Activated T-helper 2 cell treated with anti-CD3 and anti-CD28 coated beads, Interferon-gamma antibody, Interleukin-2, Interleukin-4, amounts not matched to agents 10 μg/mL and 5 μg/mL and 100 μg/mL, durations not matched to agents 14 hours and 24 hours and 36 hours (primary cell): ENCODE measurements at places on chromosomes 16 and 17.

DNA sequence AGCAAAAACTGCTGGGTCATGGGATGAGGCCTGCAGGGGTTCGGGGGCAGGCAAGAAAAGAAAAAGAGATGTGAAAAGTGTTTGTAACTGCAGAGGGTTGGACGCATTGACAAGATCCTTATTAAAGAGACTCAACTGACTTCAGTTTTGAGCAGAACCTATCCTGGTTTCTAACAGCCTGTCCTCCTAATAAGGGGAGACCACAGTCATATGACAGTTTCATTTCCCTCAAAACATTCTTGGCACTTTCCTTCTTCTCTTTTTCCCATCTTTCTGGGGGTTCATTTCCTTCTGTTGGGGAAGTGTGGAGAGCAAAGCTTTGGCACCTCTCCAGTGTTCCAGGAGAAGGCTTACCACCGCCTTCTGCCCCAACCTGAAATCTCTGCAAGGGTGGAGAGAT is 118.5 kb downstream of the MAF start:
- no peak for DNase-seq

- no peak for DNase-seq
Measured at GRCh38 chr17:18041776-18042175, 2.6 kb downstream of the GID4 start.

DNA sequence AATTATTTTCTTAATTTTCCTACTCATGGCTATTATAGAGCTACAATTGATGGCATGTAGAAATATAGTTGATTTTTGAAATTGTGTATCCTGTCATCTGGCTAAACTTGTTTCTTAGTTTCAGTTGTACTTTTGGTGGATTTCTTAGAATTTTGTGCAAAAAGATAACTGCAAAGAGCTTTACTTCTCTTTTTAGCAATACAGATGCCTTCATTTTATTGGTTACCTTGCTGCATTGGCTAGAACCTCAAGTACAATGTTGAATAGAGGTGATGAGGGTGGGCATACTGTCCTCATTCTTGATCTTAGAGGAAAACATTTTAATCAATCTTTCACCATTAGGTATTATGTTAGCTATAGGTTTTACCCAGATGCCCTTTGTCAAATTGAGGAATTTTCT is 67.9 kb downstream of the METRNL start:
- no peak for DNase-seq

- DNase-seq: no peak
Measured at GRCh38 chr17:2151358-2152033, 96.6 kb downstream of the HIC1 start.

DNA sequence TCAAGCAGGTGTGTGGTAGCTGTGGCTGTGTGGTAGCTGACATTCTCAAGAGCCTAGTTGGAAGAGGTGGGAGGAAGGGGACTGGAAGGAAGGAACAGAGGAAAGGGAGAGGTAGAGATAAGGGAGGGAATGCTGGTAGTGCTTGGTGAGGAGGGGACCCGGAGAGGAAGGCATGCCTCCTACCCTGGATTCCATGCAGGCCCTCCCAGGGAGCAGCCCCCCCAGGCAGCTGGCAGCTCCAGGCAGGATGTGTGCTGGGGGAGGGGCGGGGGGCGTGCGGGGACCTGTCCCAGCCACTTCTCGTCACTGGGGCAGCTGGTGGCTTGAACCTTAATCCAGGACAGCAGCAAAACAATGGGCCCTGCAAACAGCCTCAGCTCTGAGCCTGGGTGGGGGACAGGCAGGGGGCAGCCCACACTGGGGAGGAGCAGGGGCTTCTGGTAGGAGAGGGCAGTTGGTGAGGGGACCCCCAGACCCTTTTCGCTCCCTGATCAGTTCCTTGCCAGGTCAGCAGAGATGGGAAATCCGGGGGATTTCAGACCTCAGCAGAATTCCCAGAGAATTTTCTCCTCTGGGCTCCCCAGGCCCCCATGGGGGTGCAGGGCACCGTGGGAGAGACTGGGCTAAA is 27.1 kb downstream of the ARHGAP23 start:
- no peak for DNase-seq

- no peak for DNase-seq
Measured at GRCh38 chr17:72852277-72852938, 240.1 kb downstream of the SLC39A11 start.

DNA sequence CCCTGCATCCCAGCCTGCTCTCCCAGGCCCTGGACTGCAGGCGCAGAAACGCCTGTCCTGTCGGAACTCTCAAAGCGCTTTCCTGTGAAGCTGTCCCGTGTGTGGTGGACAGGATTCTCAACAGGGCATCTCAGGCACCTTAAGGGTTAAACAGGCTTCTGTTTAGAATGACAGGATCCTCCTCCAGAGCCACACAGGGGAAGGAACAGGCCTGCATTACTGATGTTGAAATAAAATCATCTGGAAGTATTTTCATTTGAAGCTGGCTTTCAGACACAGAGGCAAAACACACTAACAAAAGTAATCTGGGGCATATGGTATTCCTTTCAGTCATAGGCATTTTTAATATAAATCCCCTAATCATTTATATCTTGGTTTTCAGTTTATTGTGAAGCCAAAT is 7.4 kb downstream of the HS3ST3A1 start:
- DNase-seq: no peak

DNA sequence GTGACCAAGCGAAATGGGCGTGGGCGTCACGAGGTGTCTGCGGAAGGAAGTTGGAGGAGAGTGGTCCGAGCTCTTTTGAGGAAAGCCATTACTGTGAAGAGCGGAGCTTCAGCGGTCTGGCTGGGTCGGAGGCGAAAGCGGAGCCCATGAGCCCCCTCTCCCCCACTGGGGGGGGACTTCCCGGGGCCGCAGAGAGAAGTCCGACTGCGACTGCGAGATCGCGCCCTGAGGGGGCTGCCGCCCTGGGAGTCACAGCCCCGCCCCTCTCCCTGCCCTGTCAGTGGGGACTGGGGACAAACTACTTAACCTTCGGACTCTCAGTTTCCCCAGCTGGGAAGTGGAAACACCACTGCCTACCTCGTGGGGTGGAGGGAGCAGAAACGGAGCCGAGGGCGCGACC is 20.0 kb upstream of the ARL4D start:
- DNase-seq: no peak

DNA sequence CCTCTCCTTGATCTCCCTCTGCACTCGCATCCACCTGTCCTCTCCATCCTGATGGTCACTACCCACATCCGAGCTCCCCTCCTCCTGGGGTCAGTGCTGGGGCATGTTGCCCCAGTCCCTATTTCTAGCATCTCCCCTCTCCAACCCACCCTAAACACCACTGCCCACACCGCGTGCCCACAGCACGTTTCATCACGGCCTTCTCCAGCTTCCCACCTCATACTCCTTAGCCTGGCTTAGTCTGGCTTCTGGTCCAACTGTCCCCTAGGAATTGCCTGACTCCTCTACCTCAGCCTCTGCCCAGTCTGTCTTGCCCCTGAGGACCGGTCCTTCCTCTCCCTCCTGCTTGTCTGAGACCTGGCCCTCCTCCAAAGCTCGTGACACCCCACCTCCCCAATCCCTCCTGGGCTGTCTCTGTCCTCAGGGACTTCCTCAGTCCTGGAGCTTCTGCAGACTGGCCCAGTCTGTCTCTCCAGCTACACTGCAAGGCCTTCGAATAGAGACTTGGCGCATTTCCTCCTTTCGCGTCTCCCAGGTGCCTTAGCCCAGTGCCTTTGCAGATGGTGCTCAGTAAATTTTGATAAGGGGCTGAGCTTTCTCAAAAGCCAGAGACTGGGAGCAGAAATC is 4.9 kb downstream of the ALOX15 start:
- DNase-seq: no peak

GRCh38 chr16:4709481-4709880 is 16.1 kb downstream of the NUDT16L1 start:
- no peak for DNase-seq

DNA sequence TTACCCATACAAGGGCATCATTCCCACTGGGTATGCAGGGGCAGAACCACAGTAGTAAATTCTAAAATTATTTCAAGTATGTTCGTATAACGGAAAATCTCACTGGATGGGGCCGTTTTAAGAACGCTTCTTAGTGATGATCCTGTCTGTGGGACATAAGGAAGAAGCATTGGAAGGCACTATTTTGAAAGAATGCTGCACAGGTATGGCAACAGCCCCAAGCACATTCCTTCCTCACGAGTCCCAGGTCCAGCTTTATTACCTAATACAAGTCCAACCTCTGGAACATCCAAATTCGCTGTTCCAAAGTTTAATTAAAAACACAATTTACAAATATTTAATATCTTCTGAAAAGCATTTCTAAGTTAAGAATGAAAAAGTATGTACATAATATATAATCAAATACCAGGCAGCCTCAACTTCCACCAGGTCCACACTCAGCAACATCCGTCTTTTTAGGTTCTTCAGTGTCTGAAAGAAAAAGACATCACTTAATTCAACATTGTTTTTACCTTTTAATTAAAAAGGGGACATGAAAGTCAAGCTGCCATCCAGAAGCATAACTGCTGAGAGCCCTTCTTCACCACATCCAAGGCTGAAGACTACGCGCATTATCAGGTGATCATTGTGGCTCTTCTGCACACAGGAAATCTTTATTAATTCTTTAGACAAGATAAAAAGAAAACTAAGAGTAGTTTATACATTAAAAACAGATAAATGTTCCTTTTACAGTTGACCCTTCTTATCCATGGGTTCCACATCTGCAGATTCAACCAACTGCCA is 49.8 kb downstream of the BRD7 start:
- DNase-seq: no peak

GRCh38 chr16:86363057-86363490 is 147.3 kb upstream of the FOXF1 start:
- DNase-seq: no peak

- DNase-seq: no peak
Measured at GRCh38 chr17:57953219-57953618, 2.0 kb downstream of the CUEDC1 start.

DNA sequence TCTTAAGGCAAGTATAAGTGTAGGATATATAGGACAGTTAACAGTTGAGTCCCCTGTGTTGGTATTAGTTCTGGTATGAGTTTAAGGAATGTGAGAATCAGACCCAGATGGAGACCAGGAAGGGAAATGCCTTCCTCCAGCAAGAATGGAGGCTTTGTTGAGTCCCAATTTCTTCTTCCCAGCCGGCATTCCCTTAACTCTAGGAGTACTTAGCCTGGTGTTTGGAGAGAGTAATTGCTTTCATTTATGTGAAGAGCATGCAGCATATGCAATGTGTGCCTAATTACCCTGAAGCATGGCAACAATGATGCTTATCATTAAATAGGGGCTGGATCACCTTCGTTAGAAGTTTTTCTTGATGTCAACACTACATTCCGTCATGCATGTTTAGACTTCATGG is 225.9 kb upstream of the XYLT1 start:
- no peak for DNase-seq

DNA sequence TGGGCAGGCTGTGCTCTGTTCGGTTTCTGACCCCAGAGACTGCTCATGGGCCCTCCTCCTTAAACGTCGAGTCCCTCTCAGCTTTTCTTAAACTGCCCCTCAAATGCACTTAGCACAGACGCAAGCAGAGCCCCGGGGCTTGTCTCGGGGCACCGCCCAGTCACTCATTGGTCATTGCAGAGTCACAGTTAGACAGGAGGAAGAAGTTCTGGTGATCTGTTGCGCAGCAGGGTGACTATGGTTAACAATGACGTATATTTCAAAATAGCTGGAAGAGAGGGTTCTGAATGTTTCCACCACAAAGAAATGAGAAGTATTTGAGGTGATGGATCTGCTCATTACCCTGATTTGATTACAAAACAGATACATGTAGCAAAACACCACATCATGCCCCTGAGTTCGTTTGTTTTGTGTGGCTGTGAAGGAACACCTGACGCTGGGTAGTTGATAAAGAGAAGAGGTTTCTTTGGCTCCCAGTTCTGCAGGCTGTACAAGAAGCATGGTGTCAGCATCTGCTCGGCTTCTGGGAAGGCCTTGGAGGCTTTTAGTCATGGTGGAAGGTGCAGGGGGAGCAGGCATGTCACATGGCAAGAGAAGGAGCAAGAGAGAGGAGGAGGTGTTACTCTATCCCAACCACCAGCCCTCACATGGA is 387.4 kb downstream of the CPPED1 start:
- no peak for DNase-seq

GRCh38 chr17:77544347-77545110 is 403.8 kb downstream of the SEC14L1 start:
- DNase-seq: no peak

GRCh38 chr17:79808763-79809529 is 12.1 kb upstream of the CBX8 start:
- DNase-seq: no peak

GRCh38 chr17:11332706-11333105 is 91.7 kb downstream of the SHISA6 start:
- DNase-seq: no peak

DNA sequence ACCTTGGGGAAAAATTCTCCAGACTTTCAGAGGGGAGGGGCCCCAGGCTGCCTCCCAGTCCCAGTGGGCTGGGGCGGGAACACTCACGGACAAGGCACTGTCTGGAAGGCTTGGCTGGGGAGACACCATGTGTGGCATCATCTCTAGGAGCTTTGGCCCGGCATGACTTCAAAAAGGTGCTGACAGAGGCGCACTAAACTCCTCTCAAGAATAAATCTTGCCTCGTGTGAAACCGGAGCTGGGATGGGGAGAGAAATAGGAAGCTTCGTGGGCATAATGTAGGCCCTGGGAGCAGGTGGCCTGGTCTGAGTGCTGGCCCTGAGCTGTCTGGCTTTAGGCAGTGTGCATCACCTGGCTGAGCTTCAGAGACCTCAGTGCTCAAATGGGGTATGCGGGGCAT is 5.7 kb downstream of the WSCD1 start:
- no peak for DNase-seq

- DNase-seq: no peak
Measured at GRCh38 chr17:521183-521525, 168.5 kb upstream of the RPH3AL start.

DNA sequence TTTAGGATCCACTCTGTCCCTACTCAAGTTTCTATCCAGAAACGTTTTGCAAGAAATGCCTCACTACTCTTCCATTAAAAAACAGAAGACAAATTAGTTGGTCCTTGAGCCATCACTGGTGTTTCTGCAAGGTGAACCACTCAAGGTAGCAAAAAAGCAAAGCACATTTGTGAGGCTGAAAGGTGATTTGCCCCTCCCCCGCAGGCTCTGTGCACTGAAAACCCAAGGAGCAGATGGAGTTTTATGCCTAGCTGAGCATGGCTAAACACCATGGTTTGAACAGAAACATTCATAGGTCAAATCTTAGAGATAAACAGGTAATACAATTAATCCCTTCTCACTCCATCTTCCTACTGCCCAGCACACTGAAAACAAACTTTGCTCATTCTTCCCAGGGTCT is 538.2 kb upstream of the CDH5 start:
- no peak for DNase-seq

DNA sequence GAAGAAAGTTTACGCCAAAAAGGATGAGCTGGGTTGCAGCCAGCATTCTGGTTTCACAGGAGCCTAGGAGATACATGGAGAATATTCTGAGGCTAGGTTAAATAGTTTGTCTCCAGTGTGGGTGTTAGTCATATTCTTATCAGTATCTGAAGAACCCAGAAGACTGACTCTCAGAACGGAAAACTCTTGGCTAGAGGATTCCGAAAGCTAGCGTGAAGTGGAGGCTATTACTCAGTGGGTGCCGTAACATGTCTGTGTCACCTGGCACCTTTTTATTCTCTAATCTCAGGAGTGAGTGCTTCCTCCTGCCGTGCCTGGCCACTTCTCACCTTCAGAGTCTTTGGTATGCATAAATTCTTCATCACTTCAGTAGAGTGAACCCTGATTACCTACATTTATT is 199.5 kb downstream of the WWOX start:
- DNase-seq: no peak
